ENCODE measurements at places on chromosomes 4 and X.

DNA sequence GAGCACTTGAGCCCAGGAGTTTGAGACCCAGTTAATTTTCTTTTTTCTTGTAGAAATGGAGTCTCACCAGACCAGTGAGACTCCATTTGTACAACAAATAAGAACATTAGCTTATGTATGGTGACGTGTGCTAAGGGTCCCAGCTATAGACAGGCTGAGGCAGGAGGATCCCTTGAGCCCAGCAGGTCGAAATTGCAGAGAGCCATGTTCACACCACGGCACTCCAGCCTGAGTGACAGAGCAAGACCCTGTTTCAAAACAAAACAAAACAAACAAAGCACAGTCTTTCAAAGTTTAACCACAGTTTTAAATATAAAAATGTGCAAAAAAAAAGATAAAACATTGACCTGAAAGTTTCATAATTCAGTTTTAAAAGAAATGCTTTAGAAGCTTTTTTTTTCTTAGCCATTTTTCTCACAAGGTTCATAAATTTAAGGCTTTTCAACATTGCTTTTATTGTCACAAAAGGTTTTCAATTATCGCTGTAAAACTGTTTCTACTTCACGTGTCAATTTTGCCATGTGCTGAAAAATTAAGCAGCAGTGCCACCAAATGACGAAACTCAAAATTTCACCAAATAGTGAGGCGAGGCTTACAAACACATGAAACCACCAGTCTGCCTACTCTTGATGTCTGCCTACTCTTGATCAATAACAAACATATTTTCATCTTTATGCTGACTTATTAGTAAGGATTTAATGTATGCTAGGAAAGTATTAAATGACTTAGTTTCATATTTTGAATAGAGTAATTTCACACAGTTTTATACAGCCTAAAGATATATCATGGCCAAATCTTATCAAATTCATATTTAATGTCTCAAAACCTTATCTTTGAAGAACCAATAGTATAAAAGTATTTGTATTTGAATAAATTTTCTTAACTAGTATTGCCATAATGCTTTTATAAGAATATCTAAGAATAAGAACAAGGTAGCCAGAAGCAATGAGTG lies 126.3 kb downstream of the NEK1 start:
- no peak for DNase-seq

DNA sequence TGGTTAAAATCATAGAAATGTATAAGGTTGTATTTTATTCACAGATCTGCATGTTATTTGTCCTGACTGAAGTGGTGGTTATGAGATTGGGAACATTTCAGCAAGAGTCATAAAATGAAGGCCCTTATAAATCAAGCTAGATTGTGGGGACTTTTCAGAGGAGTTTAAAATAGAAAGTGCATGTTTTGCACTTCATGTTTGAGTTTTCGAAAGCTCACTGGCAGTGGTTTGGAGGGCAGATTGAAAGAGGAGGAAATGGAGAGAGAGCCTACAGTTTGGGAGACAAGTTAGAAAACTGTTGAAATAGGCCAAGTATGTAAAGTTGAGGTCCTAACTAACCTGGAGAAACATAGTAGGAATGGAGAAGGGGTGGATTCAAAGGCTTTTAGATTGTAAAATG lies 124.9 kb downstream of the KDM6A start:
- DNase-seq = no peak

- DNase-seq = no peak
These were observed 28.3 kb downstream of the SEPTIN11 start for GRCh38 chr4:76977736-76978350.

- DNase-seq = no peak
These were observed 320.6 kb downstream of the ARHGAP10 start for GRCh38 chr4:148052448-148052847.

DNA sequence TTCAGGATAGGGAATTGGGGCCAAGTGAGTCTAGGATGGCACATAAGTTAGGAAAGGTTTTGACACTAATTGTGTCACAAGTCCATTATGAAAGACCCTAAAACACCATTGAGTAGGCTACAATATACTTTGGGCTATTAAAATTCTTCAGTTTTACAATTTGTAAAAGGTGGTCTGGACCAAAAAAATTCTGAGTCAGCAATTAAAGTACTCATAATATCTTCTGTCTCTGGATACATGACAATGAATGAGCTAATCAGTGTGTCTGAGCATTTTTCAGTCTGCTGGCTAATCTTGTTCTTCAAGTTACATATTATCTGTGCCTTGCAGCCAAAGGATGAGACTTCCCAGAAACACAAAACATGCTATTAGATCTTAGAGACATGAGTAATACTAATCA lies 14.3 kb downstream of the ARMCX1 start:
- DNase-seq = no peak

GRCh38 chr4:105060628-105061027 lies 86.0 kb upstream of the TET2 start:
- no peak for DNase-seq

DNA sequence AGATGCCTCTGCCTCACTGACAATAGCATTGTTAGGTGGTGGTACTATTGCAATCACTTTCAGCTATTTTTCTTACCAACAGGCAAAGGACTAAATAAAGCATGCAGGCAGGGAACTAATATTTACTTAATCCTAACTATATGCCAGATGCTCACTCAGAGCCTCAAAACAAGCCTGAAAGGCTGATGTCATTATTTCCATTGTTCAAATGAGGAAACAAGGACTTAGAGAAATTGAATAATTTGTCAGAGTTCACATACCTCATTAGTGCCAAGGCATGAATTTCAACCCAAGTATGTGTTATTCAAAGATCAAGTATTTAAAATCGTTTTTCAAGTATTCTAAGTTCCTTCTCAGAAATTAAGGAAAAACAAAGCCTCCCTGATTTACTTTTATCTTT lies 374.9 kb upstream of the TECRL start:
- DNase-seq = no peak

- no peak for DNase-seq
These were observed 1496.7 kb downstream of the TECRL start for GRCh38 chr4:62912531-62912930.

DNA sequence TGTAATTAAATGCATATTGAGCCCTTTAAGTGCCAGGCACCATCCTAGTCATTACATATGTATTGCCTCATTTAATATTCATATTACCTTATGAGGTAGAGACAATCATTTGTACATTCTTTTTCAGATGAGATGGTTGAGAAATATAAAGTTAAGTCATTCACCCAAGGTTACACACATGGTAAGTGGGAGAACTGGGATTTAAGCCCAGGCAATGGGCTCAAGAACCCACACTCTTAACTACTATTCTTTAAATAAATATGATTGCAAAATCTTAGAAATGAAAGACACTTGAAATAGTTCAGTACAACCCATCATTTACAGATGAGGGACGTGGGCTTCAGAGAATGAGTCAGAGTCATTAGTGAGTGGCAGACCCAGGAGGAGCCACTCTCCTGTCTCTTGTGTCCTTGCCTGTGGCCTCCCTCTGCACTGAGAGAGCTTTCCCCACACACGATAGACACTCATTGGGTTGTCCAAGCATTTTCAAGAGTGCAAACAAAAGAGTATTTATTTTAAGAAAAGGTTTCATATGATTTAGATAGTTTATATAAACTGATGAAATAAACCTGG lies 60.8 kb downstream of the NPY1R start:
- no peak for DNase-seq

GRCh38 chr4:15902746-15903145 lies 35.8 kb downstream of the FGFBP1 start:
- no peak for DNase-seq

DNA sequence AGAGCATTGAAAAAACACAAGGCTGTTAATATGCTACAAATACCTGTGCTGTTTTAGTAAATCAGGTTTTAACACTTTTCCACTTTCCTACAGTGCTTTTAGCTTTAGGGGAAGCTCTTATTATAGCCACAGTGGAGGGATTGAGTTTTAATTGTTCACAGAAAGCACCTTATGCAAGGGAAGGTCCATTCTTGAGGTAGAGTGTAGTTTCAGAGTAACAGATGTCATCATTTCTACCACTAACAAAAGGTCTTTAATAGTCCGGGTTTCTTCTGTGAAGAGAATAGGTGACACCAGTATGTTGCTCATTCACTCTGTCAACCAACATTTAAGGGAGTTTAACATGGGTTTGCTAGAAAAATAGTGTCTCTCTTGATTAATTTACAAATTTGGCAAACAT lies 104.4 kb downstream of the STIM2 start:
- DNase-seq = no peak

DNA sequence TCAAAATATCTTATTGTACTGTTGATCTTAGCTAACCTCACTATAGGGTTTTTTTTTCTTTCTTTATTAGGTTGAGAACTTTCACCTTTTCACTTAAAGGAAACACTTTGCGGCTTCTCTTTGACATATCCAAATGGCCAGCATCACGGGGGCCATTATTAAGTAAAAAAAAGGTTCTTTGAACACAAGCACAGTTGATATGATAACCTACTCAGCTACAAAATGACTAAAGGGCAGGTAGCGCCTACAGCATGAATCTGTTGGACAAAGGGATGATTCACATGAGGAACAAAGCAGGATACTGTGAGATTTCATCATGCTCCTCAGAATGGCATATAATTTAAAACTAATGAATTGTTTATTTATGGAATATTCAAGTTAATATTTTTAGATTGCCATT lies 119.6 kb downstream of the CCSER1 start:
- no peak for DNase-seq

GRCh38 chrX:50648156-50648555 lies 165.8 kb downstream of the SHROOM4 start:
- no peak for DNase-seq

GRCh38 chr4:38670109-38670901 lies 6.3 kb downstream of the KLF3 start:
- no peak for DNase-seq

DNA sequence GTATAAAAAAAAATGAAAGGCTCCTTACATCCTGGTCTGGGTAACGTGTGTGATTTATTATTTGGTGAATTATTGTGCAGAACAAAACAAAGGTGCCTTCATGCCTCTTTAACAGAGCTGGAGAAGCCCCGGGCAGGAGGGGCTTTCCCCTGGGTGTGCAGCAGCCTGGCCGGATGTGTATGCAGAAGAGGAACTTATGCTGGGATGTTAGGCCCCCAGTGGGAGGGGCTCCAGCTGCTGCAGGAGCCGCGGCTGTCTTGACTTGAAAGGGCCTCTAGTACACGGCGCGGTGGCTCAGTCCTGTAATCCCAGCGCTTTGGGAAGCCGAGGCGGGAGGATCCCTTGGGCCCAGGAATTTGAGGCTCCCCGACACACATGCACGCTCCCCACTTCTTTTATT lies 16.0 kb downstream of the CCNQ start:
- DNase-seq = peak; percentile 3

DNA sequence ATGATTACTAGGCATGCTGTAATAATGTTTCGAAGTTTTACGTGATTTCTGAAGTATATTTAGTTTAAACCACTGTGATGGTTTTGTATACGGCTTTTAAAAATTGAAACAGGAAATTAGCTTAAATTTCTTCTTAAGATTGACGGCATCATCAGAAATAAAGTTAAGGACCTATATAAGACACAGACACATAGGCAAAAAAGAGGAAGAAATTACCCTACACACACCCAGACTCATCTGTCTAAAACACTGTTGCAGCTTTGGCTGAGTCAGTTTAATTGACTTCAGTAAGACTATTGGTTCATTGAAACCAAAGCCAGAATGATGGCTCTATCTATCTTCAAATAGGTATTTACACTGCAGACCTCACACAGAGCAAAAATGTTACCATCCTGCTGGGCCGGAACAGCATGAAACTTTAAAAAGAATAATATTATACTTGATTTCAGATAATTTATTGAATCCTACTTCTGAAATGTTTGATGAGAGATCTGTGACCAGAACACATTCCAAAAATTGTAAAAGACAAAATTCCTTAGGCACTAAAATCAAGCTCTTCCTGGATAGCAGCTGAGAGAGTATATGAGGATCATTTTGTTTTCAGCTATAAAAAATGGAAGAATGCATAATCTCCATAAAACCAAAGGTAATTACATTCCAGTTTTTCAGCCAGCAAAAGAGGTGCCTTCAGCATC lies 4.5 kb downstream of the HHIP start:
- DNase-seq = no peak

DNA sequence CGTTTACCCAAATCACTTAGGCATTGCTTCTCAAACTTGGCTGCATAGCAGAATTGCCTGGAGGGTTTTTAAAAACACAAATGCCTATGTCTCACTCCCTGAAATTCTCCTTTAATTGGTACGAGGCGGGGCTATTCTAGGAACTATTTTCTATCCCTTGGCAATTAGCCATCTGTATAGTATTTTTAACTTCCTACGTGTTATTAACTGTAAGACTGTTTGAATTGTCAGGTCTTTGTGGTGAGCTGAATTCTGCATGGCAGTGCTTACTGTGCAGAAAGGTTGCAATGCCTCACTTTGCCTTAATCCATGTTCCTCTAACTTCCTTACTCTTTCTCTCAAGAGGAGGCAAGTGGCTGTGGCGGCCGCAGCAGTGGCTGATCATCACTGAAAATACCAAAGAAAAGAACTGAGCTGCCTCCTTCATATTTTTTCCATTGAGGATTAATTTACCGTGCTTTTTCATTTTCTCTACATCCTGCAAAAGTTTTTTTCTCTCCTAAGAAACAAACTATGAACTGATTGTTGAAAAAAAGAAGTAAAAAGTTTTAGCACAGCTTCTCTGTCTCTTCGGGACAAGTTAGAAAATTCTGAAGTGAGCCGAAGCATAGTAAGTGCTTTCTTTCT lies at the start of gene SHROOM3:
TSS of gene SHROOM3 (plus strand) at position 329 of the 627 bp plus-strand sequence. CDS start 824 bp downstream, outside the sequence.
- no peak for DNase-seq

GRCh38 chr4:121439669-121440068 lies 58.9 kb upstream of the QRFPR start:
- DNase-seq = no peak

DNA sequence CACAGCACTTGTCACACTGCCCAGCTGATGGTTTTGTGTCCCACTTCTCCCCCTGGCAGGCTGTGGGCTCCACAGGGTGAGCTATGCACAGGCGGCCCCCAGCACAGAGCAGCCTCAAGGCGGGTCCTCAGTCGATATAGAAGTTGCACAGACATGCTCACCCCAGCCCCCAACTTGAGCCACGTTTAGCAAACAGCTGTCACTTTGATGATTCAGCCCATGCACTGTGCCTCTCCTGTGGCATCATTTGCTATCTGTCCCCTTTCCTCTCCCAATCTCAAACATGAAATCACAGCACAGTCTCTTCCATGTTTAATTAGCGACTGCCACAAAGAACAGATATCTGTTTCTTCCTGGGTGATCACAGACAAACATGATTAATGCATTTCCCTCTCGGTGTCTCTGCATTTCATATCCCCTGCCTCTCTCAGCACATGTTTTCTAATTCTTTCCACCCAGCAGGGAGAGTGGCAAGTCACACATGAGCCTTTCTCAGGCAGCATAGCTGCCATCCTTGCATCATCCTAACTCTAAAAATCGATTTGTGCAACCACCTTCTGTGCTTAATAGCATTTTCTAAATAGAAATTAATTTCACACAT lies 204.9 kb downstream of the EVC2 start:
- DNase-seq = no peak

GRCh38 chrX:119791437-119792231 lies at the start of gene RPL39:
Gene RPL39, minus strand, starts transcription at chrX:119791630. Its CDS starts 54 bp downstream, at chrX:119791576.
- DNase-seq = peak; percentile 56

DNA sequence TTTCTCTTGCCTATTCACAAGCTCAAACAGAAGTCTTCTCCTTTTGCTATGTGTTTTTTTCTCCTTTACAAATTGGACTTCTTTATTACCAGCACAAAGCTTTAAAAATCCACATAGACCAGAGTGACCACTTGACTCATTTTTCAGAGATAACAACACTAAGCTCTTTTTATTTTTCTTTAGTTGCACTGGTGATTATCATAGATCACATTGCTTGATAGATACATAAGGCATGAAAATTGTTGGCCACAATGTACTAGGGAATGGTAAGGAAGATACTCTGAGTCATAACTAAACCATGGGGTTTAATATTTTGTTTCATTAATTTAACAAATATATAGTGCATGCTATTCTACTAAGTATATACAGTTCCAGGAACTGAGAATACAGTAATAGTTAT lies 159.0 kb downstream of the GASK1B start:
- no peak for DNase-seq
